Osteoblast (primary cell): ENCODE measurements at places on chromosomes 6 and 20. TPM values are rescaled to one million over a fixed set of nuclear protein-coding genes. Genes with fewer than 3 reads are reported as not detected.

The L3MBTL3 gene
- total RNA-seq = 8.5 and 8.7 TPM in 2 replicates

The CCN2 gene
- total RNA-seq = 221 and 272 TPM in 2 replicates

The SSTR4 gene
- not detected in 2 replicates for total RNA-seq

The TRDN gene
- total RNA-seq = not detected in 2 replicates

The SLC17A2 gene
- total RNA-seq = not detected in 2 replicates
